ENCODE measurements at places on chromosomes 3 and 15.

GRCh38 chr3:180319461-180319860 is 282.5 kb upstream of the TTC14 start:
- DNase-seq: no peak

- DNase-seq: no peak
These were observed 197.7 kb upstream of the CTNNB1 start for GRCh38 chr3:41001556-41001955.

- no peak for DNase-seq
These were observed 33.3 kb downstream of the NR2C2 start for GRCh38 chr3:14980689-14981088.

GRCh38 chr3:179591313-179591712 is 13.1 kb downstream of the MRPL47 start:
- no peak for DNase-seq

- DNase-seq: no peak
These were observed 15.8 kb downstream of the ST8SIA2 start for GRCh38 chr15:92409521-92409920.

- DNase-seq: peak; percentile 58
These were observed 86.0 kb downstream of the ECT2 start for GRCh38 chr3:172836390-172836997.

- no peak for DNase-seq
These were observed 150.1 kb downstream of the TPRA1 start for GRCh38 chr3:127440384-127440783.

DNA sequence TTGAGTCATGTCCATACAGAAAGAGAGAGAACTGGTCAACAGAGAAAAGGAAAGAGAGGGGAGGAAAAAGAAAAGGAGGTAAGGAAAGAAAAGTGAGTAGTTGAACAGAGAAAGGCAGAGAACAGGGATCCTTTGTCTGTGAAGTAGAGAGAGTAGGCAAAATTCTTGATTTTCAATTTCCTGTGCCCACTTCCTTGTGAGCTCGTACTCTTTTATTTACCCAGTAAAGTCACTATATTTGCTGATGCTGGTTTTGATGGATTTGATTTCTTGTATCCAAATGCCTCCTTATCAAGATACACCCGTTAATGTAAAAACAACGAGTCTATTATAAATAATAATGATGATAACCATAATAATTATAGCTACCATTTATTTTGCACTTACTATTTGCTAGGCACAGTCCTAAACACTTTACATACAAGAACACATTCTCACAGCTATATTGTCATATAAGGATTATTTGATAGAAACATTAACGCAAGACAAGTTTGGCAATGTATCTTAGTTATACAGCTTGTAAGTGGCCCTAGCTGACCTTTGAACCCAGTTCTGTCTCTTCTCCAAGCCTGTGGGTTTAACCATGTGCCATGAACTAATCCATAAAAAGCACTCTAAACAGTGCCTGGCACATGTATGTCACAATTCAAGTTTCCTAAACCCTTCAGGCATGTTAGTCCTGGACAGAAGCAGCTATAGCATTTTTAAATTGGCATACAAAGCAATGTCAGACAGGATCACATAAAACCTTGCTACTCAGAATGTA is 6.7 kb upstream of the P2RY1 start:
- DNase-seq: no peak

GRCh38 chr3:32820430-32820829 is 2.6 kb downstream of the TRIM71 start:
- DNase-seq: no peak

GRCh38 chr15:63611177-63611576 is 14.0 kb downstream of the FBXL22 start:
- no peak for DNase-seq

DNA sequence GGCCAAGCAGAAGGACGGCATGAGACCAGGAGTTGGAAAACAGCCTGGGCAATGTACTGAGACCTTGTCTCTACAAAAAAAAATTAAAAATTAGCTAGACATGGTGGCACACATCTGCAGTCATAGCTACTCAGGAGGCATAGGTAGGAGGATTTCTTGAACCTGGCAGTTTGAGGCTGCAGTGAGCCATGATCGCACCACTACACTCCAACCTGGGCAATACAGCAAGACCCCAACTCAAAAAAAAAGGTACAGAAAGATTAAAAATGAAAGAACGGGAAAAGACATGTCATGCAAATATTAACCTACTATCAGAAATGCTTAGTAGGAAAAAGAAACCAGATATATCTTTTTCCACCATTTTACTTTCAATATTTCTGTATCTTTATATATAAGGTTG is 99.6 kb upstream of the ATP11B start:
- DNase-seq: no peak

- DNase-seq: no peak
These were observed 611.5 kb downstream of the AGBL1 start for GRCh38 chr15:86691091-86691663.

- no peak for DNase-seq
These were observed 43.1 kb downstream of the BHLHE40 start for GRCh38 chr3:5022187-5022965.

DNA sequence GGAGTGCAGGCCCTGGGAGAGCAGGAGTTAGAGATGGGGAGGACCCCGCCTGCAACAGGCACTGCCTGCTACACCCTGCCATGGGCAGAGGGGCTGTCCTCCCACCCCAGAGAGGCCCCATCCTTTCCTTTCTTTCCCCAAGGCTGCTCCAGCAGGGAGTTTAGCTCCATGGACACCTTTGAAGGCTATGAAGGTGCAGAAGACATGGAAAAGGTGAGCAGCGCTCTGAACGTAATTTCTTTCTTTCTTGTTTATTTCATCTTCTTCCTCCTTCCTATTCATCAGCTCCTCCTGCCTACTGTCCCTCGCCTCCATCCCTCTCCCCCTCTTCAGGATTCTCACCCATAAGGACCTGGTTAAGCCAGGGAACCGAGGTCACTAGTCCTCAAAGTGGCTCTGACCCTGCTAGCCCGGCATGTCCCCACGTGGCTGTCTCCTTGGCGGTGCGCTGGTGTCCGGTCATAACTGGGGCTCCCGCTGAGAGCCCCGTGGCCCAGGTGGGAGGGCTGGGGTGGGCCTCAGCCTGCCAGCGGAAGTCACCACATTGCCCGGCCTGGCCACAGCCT is 16.0 kb upstream of the ADIPOQ start:
- no peak for DNase-seq

GRCh38 chr3:121757087-121757811 is 7.7 kb upstream of the GOLGB1 start:
- no peak for DNase-seq

- DNase-seq: no peak
These were observed 9.1 kb downstream of the GRM2 start for GRCh38 chr3:51715977-51716294.

DNA sequence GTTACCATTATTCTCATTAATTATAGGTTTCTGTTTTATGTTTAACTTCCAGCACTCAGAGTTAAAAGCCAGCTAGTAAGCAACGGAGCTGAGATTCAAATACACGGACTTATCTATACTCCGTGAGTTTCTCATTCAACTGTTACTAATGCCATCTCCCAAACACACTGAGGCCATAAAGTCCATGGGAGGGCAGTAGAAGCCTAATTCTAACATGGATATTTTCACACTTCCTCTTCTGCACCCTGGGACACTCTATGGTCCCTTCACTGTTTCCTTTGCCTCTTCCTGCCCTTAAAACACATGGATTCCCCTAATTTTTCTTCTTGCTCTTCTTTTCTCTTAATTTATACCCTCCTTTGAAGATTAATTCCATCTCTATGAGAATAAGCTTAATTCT is 245.0 kb downstream of the KLF13 start:
- no peak for DNase-seq
